Fibroblast of lung (primary cell): ENCODE measurements at places on chromosomes 4 and X. TPM values are rescaled to one million over a fixed set of nuclear protein-coding genes. Genes with fewer than 3 reads are reported as not detected.

- peak; percentile 92 for DNase-seq
Observed at GRCh38 chrX:67604979-67605703, 61.3 kb downstream of the AR start.

GRCh38 chr4:85180533-85180932 lies 214.0 kb upstream of the WDFY3 start:
- no peak for DNase-seq

DNA sequence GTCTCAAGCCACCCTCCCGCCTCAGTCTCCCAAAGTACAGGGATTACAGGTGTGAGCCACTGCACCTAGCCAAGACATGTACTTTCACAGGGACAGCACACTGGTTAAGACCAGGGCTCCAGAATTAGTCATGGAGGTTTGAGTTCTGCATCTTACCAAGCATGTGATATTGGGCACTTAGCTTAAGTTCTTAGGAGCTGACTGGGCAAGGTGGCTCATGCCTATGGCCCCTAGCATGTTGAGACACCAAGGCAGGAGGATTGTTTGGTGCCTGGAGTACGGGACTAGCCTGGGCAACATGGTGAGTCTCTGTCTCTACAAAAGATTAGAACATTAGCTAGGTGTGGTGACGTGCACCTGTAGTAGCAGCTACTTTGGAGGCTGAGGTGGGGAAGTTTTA lies 2.6 kb upstream of the TMEM192 start:
- no peak for DNase-seq

FATE1 gene
- total RNA-seq = not detected in 2 replicates

- DNase-seq = no peak
Observed at GRCh38 chr4:177718514-177718913, 276.3 kb upstream of the AGA start.

GRCh38 chrX:143580266-143580665 lies 55.6 kb downstream of the SLITRK4 start:
- no peak for DNase-seq

DNA sequence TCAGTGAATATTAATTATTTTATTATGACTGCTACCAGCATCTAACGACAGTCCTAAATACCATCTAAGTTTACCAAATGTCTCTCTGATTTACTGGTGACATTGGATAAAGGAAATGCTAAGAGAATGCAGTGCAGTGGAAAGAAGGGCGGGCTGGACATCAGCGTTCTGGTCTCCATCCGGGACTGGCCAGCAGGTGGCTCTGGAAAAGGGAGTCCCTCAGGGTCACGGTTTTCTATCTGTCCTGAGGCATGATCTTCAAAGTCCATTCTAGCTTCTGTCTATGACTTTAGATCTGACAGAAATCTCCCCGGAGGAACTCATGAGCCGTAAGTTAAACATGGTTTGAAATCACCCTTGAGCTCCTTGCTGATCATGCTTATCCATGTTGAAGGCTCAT lies 3.3 kb downstream of the TRIM2 start:
- DNase-seq = no peak

DNA sequence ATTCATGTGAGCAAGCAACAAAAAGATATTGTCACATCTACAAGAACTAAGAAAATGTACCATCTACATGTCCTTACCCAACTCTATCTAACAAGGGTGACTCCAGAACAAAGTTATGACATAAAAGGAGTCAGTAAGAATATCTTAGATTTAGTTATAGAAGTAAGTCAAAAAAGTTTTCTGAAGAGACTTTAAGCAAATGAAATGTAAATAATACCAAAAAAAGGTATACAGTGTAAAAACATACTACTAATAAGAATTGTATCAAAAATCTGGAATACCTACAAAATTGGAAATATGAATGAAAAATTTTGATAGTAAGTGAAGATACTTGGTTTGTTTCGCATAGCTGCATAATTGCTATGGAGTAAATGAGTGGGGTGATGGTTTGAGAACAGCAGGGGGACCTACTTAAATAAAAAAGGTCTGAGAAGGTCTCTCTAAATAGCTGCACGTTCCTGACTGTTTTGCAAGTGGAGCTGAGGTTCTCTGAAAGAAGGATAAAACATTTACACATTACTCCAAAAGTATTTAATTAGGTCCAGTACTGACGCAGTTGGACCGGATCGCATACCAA lies 51.0 kb upstream of the ENPP6 start:
- peak; percentile 21 for DNase-seq

GRCh38 chrX:2645563-2645962 lies 45.5 kb upstream of the CD99 start:
- no peak for DNase-seq

- DNase-seq = peak; percentile 3
Observed at GRCh38 chr4:168388890-168389289, 70.3 kb upstream of the DDX60 start.

DNA sequence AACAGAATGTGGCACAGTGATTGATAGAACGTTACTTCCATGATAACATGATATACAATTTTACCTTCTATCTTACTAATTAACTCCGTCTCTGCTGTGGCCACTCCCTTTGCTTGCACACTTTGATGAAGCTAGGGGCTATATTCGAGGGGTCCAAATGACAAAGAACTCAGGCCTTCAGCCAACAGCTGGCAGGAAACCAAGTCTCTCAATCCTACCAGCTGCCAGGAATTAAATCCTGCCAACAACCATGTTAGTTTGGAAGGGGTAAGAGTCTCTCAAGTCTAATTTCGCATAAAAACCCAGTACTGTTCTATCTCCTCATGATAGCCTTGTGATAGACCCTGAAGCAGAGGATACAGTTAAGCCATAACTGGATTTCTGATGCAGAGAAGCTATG lies 1122.9 kb upstream of the PCDH10 start:
- no peak for DNase-seq

GRCh38 chr4:166195101-166195500 lies 322.1 kb downstream of the TLL1 start:
- DNase-seq = peak; percentile 67

GRCh38 chr4:63618883-63619718 lies 790.1 kb downstream of the TECRL start:
- no peak for DNase-seq

PCDH19 gene
- total RNA-seq = under 0.01 and 0.26 TPM in 2 replicates

GRCh38 chrX:9396930-9397329 lies 67.9 kb upstream of the TBL1X start:
- peak; percentile 38 for DNase-seq

GNL3L gene
- 17.3 and 18.7 TPM in 2 replicates for total RNA-seq

RPA4 gene
- total RNA-seq = 0.77 and 1.2 TPM in 2 replicates
